ENCODE measurements at places on chromosomes 3 and 15.

- DNase-seq, result no peak
These were observed 10.2 kb downstream of the SLTM start for GRCh38 chr15:58923284-58923683.

- DNase-seq, result no peak
These were observed 54.7 kb upstream of the CD47 start for GRCh38 chr3:108145578-108145977.

GRCh38 chr3:122799322-122799721 is 4.5 kb downstream of the SLC49A4 start:
- no peak for DNase-seq

DNA sequence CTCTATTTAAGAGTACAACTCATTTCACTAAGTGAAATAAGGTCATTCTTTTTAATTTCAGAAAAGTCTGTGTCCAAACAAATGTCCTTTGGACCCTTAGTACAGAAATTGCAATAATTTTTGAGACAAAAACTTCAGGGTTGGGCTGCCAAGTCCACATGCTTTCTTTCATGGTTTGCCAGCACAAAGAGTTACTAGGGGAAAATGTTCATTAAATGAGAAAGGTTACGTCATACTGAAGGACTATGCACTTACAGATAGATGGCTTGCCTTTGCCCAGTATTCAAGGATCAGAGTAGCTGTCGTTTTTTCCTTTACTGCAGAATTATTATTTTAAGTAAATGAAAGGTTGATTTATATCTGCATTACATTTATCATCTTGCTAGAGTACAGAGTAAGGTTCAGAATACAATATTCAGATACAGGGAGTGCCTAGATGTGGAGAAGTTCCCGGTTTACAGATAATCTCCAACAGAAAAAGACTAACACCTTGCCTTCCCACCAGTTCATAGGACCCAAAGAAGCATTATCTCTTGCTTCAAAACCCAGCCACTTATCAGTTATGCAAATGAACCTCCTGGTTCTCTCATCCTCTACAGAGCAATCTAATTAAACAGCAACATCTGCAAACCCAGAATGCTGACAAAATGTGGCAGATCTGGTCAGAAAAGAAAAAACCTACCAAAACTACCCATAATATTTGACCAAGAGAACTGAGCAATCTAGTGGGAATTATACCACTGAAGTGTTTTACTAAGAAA is 179.3 kb downstream of the FRMD5 start:
- no peak for DNase-seq

DNA sequence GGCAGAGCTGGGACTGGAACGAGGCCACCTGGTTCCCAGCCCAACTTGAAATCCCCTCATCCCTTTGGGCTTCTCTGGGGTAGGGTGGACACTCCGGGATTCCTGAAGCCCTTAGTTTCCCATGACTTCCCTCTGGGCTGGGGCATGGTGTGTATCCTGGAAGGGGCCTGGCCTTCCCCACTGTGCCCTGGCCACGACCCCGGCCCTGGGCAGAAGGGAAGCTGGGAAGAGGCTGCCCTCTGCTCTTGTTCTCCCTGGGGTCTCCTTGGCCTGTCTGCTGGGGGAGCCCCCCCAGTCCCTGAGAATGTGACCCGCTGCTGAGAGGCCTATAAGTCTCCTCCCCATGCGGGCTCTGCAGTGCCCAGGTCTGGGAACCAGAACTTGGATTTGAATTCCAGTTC is 104.9 kb downstream of the LINGO1 start:
- DNase-seq, result no peak

DNA sequence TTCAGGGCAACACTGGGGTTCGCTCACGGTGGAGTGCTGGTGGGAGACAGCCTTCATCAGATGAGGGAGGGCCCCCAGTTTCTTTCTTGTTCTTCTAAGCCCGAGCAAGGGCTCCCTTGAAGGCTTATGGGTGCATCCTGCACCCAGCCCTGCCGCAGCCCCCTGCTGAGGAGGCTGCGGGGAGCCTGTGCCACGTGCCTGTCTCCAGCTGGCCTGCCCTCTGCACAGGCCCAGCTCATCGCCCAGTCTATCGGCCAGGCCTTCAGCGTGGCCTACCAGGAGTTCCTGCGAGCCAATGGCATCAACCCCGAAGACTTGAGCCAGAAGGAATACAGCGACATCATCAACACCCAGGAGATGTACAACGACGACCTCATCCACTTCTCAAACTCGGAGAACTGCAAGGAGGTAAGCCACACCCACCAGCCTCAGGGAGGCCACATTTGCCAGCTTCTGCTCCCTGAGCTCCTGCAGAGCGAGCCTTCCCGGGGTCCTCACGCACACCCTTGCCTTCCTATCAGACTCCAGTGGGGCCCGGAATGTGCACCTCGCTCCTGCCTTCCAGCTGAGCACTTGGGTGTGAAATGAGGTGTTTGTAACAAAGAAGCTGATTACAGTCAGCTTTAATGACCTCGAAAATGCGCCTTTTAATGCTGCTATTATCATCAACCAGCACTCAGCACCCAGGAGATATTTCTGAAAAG is 164.3 kb downstream of the NSMCE3 start:
- no peak for DNase-seq

DNA sequence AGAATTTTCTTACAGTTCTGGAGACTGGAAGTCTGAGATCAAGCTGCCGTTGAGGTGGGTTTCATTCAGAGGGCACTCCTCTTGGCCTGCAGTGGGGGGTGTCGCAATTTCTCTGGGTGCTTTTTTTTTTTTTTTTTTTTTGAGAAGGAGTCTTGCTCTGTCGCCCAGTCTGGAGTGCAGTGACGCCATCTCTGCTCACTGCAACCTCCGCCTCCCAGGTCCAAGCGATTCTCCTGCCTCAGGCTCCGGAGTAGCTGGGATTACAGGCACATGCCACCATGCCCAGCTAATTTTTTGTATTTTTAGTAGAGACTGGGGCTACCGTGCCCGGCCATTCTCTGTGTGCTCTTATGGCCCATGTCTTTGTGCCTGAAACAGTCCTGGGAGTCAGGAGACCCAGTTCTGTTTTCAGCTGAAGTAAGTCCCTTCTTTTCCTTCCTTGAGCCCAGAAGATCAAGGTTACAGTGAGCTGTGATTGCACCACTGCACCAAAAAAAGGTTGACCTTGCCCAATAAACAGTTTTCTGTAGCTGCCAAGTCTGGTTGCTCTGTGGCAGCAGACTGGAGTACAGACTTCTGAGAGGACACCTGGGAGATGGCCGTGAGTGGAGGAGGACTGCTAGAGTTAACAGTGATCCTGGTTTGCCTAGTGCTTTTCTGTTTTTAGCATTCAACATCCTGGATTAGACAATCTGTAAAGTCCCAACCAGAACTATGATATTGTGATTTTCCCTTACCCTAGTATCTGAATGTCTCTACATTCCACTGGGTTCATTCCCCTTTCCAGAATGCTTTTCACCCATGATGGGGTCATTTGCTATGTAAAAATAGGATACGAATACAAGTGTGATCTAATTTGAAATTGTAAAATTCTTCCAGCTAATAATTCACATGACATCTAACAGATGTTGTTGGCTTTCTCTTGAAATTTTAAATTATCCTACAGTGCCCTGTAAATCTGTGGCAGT is 76.6 kb upstream of the RNF7 start:
- DNase-seq, result no peak
